NCI-H187 treated with DMSO at 0.1 percent for 48 hours (cell line): ENCODE measurements at places on chromosomes 1 and 21.

GRCh38 chr1:162327788-162328165 is 48.9 kb downstream of the SPATA46 start:
- DNase-seq = no peak

DNA sequence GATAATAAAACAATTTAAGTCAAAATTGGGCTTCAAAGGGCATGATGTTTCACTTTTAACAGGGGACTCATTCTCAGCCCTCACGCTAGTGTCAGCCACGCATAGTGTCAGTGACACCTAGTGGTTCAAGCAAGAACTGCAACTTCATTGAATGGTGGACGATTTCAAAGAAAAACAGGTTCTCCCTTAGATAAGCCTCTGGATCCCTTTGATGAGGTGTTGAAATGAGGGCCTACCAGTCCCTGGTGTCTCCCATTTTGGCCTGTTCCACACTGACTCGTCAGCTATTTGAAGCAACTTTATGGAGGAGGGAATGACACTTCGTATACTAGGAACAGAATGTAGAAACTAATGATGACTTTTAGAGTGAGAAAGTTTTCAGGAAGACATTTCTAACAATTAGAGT is 56.2 kb downstream of the FCRL5 start:
- no peak for DNase-seq

GRCh38 chr1:9929431-9930385 is 13.5 kb downstream of the LZIC start:
- DNase-seq = no peak

GRCh38 chr1:209389258-209389657 is 194.3 kb upstream of the CAMK1G start:
- no peak for DNase-seq

GRCh38 chr1:241918879-241919278 is 38.7 kb upstream of the BECN2 start:
- no peak for DNase-seq

GRCh38 chr1:153345187-153346076 is 3.2 kb downstream of the PGLYRP4 start:
- DNase-seq = peak; percentile 97

DNA sequence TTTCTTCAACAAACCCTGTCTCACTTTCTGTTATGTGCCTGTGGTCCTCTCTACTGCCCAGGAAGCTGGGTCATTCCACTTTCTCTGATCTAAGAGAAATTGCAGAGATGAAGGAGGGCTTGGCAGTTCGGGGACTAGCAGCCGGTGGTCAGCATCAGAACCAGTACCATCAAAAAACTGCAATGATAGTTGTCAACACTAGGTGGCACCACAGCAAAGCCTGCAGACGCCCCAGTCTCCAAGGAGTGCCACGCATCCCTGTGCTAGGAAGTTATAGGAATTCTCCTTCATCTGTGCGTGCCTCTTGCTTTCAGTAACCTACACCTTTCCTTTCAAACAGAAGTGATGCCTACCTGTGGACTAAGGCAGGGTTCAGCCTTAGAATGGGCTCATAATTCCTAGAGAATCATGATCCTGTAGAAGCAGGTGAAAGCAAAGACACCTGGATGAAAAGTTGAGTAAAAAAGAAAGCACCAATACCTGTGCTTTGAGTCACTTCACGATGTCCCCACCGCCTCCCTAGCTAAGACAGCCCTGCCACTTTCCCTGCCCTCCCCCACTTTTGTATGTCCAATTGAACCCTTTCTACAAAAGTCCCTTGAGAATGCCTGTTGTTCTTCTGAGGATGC is 129.2 kb downstream of the ADAMTS1 start:
- DNase-seq = no peak

DNA sequence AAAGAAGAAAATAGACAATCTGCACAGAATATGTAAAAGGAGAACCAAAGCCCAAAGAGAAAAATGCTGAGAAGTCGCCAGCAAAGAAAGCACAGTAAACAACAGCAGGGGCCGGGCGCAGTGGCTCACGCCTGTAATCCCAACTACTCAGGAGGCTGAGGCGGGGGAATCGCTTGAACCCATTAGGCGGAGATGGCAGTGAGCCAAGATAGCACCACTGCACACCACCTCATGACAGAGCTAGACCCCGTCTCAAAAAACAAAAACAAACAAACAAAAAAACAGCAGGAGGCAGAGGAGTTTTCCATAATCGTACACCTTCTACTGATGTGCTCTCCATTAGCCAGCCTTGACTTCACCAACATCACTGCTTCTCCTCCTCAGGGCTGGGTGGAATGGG is 153.2 kb downstream of the LYPLAL1 start:
- no peak for DNase-seq

DNA sequence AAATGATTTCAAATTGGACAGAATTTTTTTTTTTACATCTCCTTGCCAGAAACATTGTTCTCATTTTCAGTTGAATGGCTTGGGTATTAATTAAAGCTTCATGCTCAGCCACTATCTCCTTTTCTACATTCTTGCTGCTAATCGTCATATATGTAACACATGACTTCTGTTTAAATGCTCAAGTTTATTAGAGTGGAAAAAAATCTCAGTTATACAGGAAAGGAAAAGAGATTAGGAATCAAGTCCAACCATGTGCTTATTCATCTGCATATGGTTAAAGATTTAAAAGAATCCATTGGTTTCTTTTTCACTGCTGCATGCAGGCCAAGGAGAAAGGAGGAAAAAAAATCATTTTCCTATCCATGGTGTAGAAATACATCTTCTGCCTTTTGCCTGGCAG is 47.3 kb upstream of the CNN3 start:
- no peak for DNase-seq

DNA sequence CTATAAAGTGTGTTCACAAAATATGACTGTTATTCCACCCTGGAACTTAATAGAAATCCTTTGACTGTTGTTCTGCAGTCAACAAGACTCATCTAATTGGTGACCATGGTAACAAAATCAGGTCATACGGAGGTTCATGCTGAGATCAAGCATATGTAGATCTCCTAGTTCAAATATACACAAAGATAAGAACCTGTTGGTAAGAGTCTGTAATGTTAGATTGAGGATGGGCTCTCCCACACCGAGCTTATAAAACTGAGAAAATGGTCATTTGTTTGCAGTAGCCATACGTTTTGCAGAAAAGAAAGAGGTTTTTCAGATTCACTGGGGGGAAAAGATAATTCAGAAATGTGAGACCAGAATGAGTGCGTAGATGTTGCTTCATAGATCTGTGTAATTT is 468.1 kb downstream of the RPS6KC1 start:
- no peak for DNase-seq

DNA sequence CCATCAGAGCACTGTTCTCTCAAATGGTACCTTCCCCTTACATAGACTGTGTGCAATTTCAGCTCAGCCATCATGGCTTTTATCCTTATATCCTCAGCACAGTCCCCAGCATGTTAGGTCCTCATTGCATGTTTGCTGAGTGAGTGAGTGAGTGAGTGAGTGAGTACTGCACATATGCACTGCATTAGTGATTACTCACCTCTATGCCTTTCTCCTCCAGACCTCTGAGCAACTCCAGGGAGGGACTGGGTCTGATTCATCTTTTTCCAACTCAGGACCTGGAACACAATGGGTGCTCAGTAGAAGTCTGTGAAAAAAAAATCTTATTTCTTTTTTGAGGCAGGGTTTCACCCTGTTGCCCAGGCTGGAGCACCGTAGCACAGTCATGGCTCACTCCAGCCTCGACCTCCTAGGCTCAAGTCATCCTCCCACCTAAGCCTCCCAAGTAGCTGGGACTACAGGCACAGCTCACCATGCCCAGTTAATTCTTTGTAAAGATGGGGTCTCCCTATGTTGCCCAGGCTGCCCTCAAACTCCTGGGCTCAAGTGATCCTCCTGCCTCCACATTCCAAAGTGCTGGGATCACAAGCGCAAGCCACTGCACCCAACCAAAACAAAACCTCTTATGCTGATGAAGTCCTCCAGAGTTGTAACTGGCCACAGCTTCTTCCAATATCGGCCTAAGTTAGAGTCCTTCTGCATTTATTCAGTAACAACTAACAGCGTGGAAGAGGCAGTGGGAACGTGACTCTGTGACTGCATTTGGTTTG is 23.7 kb downstream of the RNU5D-1 start:
- DNase-seq = no peak

GRCh38 chr1:43660355-43660754 is 10.4 kb downstream of the KDM4A start:
- no peak for DNase-seq

- no peak for DNase-seq
Measured at GRCh38 chr1:46818591-46818990, 19.7 kb downstream of the CYP4B1 start.

DNA sequence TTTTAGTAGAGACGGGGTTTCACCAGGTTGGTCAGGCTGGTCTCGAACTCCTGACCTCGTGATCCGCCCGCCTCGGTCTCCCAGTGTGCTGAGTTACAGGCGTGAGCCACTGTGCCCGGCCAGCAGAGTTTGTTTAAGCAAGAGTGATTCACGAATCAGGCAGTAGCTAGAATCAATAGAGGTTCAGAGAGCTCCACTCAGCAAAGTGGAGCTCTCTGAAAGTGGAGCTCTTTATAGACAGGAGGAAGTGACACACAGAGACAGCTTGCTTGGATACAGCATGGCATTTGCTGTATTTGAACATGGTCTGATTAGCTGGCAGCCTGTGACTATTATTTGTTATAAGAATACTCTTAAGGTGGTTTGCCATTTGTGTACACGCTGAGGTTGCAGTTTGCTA is 27.1 kb upstream of the CD34 start:
- DNase-seq = no peak

- no peak for DNase-seq
Measured at GRCh38 chr1:34165422-34165921, 442 bp upstream of the CSMD2 start.

DNA sequence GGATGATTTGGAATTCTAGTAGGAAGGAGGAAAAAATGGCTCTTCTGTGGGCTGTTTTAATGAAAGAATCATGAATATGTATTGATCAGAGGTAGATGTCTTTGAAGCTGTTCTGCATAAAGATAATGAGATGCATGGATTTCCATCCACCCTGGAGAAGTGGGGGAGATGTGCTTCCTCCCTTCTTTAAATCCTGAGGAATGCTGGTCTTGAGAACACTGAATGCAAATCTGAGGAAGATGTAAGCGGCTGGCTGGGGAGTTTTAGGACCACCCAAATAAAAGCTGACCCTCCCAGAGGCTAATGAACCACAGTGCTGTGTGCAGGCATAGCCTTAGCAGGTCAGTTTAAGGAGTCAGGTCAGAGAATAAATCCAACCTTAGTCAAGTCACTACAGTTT is 37.3 kb downstream of the ZMYND12 start:
- DNase-seq = no peak

DNA sequence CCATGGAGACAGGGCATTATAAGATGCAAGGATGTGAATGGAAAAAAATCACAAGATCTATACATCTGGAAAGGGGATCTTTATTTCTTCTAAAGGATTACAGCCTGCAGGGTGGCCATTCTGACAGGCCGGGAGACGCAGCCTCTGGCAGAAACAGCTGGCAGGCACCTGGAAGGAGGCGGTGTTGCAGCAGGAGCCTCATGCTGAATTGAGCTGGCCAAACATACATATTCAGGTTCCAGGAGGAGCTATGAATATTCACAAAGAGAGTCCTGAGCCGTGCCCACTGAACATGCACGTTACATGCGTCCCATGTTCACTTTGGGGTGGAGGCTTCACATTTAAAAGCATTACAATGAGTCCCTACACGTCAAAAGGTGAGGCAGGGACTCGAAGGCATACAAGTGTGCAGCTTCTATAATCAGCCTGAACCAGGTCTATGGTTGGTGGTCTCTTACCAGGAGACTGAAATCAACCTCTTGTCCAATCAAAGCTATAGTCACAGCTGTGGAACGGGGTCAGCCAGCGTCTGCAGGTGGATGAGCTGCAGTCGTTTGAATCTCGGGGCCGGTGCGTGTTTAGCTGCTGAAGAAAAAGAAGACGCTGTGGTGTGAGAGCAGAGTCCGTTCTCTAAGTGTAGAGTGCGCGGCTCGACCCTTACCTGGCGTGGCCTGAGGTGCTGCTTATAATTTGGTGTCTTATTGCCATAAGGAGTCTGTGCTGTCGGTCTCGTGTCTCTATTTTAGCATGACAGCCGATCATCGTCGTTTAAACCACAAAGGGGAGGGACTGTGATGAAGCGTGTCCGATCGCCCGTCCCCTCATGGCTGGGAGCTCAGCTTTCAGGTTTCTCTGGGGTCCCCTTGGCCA is 183.0 kb downstream of the ETS2 start:
- no peak for DNase-seq
